Stimulated activated CD8-positive, alpha-beta memory T cell treated with anti-CD3 and anti-CD28 coated beads, Interleukin-4, amount 100 ng/mL, for 1 hour (primary cell): ENCODE measurements at places on chromosomes 2 and 18.

GRCh38 chr2:140627136-140627535 lies 1503.7 kb downstream of the LRP1B start:
- no peak for DNase-seq

DNA sequence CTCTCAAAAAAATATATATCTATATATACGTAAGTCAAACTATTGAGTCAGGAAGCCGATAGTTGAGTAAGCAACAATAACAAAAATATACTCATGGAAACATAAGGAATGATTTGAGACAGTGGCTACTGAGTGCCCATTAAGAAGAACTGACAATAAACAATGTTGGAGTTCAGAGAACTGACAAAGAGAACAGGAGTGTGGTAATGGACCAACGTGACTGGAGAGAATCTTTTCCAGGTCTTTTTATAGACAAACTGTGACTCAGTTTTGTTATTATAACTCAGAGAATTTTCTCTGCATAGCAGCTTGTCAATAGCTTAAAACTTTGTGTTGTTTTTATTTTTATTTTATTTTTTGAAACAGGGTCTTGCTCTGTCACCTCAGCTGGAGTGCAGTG lies 4.6 kb upstream of the GALM start:
- no peak for DNase-seq

GRCh38 chr18:1147730-1148129 lies 243.1 kb downstream of the ADCYAP1 start:
- no peak for DNase-seq

- no peak for DNase-seq
Measured at GRCh38 chr2:200405599-200406298, 99.3 kb downstream of the SPATS2L start.

- no peak for DNase-seq
Measured at GRCh38 chr2:86015006-86015405, 90.7 kb downstream of the POLR1A start.

DNA sequence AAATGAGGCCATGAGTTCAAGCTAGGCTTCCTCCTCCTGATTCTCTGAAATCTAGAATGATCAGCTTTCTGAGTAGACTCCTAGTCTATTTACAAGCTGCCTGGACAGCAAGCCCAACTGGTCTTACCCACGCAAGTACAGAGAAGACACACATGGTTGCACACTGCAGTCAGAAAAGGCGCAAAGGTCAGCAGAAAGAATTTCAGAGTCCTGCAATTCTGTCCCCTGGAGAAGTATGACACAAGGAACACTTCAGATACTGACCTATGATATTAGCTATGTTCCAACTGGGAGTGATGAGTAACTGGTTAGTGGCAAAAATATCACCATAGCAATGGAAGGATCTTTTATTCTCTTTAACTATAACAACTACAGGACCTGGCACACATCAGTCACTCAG lies 336.1 kb upstream of the PKDCC start:
- no peak for DNase-seq

- DNase-seq = no peak
Measured at GRCh38 chr2:189570570-189571031, 10.0 kb downstream of the SLC40A1 start.

DNA sequence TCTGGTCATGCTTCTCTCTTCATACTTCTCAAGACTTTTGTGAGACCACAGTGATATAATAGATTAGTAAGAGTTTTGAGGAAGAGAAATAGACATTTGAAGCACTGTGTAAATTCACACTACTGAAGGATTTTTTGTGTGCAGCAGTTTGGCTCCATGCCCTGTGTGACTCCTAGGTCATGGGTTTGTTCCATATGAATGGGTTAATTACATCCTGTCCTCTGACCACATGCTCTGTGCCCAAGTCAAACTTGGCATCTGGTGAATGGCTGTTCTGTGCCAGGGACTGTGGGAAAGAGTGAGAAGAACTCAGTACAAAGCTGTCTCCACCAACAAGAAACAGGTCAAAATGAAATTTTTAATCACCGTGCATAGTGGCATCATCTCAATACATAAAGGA lies 304.0 kb downstream of the LNPK start:
- no peak for DNase-seq

GRCh38 chr18:49768051-49768391 lies 45.3 kb downstream of the ACAA2 start:
- DNase-seq = no peak

- no peak for DNase-seq
Measured at GRCh38 chr18:59492756-59493421, 133.8 kb upstream of the LMAN1 start.

GRCh38 chr2:5914811-5915611 lies 222.8 kb downstream of the SOX11 start:
- no peak for DNase-seq

DNA sequence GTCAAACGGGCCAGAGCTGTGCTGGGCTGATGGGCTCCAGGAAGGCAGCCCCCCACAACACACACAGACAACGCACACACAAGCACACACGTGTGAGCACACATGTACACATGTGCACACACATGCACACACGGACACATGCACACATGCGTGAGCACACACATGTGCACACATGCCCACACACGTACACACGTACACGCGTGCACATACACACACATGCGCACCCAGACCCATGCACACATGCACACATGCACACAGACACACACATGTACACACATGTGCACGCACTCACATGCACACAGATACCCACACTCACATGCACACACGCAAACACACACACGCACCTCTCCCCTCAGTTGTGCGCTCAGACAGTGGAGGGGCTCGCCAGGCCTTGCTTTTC lies 31.2 kb upstream of the HPCAL1 start:
- DNase-seq = no peak

GRCh38 chr2:230203110-230203676 lies 16.6 kb downstream of the SP110 start:
- no peak for DNase-seq

DNA sequence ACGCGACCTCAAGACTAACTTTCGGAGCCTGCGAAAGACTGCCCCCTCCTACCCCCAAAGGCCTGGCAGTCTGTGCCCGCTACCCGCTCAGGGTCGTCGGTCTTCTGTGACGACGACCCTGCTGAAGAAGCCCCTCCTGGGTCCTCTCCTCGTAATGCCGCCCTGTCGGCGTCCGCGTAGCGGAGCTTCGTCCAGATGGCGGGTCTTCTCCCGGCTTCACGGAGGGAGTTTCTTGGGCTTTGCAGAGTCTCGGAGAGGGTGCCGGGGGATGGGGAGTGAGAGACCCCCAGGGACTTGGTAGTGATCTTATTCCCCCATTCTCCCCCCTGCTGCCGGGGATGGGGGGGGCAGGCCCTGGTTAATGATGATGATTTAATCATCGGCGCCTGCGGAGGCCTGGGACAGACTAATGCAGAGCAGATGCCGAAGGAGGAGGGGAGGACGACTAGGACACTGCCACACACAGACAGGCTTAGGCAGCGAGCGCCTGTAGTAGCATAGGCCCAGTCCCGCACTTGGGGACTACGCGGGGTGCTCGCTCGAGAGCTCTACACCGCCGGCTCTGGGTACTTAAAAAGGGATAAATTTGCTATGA lies 528 bp upstream of the PCGF1 start:
- no peak for DNase-seq

GRCh38 chr18:57431002-57431382 lies 4.2 kb upstream of the ONECUT2 start:
- DNase-seq = no peak

DNA sequence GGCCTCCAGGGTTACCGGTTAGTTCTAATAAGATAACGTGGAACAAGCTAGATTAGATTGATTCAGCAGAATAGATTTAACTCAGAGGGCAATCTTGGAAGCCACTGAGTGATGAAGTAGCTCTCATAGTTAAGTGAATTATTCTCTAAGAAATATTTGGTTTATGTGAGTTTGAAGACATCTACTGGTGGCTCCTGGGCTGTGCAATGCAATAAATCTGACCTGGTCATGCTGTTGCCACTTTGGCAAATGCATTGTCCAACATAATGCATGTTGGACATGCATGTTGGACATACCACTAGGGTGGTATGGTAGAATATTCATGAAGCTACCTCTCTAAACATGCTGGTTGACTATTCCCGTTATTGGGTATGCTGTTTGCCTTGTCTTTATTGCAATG lies 493.7 kb upstream of the VRK2 start:
- no peak for DNase-seq

DNA sequence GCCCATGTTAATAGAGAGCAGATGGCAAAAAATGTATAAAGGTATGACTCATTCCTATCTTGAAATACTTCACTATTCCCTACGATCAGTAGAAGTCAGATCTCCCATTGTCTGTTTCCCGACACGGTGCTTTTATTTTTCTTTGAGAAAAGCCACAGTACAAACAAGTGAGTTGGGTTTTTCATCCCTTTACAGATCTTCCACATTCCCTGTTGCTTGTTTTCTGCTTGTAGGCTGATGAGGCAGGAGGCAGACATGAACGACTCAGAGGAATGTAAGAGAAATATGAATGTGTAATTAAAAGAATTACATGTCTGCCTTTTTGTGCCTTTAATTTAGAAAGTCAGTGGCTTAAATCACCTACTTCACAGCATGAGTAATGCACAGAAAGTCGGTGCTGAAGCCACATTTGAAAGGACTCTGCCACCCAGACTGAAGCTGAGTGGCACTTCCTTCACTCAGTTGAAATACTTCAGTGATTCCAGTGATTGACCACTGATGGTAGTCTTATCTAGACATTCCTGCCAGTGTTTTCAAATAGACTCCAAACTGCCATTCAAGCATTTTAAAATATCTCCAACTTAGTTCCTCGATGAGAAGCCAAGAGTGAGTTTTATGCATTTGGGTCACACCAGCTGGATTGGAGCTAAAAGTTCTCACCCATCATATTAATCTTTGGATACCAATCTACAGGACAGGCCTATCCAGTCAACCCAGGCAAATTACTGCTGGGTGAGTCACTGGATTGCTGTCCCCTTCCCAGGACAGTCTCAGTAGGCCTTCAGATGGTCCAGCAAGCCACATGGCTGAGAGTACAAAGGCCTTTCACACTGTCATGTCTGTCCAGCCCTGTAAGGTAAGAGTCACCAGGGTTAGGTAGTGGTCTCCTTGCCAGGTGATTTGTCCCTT lies 79.0 kb downstream of the COLEC12 start:
- no peak for DNase-seq

- no peak for DNase-seq
Measured at GRCh38 chr2:196590286-196590685, 49.2 kb upstream of the CCDC150 start.

DNA sequence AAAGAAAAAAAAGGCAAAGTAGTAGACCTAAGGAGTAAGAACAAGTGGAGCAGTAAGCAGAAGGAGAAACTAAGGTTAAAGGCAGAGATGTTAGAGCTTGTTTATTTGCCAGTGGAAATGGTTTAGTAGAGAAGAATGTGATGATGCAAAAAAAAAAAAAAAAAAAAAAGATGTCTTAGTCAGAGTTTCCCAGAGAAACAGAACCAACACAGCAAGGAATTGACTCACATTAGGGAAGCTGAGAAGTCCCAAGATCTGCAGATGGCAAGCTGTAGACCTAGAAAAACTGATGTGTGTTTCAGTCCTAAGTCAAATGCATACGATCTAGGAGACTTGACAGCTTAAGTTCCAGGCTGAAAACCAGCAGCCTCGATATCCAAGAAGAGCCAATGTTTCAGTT lies 1548.8 kb upstream of the LRRTM1 start:
- no peak for DNase-seq

- DNase-seq = no peak
Measured at GRCh38 chr2:106107509-106108131, 86.5 kb downstream of the UXS1 start.

GRCh38 chr2:108171657-108172056 lies 68.1 kb upstream of the SULT1C3 start:
- DNase-seq = no peak

- no peak for DNase-seq
Measured at GRCh38 chr18:9055626-9056025, 46.9 kb upstream of the NDUFV2 start.

- no peak for DNase-seq
Measured at GRCh38 chr2:120399889-120400240, 53.9 kb downstream of the INHBB start.

DNA sequence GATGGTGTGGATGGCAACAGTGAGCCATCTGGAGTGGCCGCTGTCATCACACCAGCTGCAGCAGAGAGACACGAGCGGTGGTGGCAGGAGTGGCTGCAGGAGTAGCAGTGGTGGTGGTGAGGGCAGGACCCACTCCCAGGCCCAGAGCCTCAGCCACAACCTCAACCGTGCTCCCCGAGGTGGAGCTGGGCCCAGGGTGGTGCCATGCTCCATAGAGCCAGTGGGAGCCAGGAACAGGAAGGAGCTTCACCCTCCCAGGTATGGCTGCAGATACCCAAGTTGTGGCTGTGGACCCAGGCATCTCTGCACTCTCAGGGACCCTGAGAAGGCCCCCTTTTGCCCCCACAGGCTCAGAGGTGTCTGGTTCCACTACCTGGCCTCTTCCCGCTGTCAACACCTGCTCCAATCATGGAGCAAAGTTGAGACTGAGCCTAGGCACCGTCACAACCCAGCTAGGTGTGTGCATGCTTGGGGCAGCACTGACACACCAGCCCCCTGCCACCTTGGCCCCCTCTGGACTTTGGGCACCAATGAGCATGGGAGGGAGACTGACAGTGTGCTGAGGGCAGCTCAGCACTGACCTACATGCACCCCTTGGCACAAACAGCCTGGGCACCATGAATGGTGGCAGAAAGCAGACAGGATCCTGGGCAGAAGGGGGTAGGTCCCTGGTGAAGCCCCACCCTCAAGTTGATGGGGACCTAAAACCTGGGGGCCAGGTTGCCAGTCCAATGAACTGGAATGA lies 188.9 kb downstream of the NDUFA10 start:
- no peak for DNase-seq

DNA sequence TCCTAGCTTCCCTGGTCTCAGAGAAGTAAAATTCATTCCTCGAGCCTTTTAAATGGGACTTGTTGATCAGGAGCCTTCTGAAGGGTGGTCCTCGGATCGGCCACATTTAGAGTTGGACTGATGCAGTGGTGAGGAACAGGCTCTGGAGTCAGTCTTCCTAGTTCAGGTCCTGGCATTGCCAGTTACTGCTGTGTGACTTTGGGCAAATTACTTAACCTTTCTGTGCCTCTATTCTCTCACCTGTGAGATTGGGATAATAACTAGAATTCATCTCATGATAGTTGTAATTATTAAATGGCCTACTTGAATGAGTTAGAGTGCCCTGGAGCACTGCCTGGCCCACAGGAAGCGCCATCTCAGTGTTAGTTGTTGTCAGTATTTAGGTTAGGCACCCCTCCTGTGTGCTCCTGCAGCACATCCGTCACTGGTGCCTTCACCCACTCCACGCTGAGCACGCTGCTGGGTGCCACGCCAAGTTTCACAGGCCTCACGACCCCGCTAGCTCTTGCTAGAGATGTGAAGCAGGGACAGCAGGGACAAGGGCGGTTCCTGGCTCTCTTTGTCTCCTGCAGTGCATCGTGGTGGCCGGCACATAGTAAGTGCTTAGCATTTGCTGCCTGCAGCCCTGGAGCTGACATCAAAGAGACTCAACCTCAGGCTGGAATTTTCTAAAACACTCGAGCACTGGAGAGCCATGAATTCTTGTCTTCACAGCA lies 122.9 kb downstream of the FAM210A start:
- no peak for DNase-seq

GRCh38 chr2:40611196-40611595 lies 159.3 kb upstream of the SLC8A1 start:
- no peak for DNase-seq

GRCh38 chr2:237613679-237614078 lies 13.7 kb upstream of the LRRFIP1 start:
- no peak for DNase-seq
